ENCODE measurements at places on chromosomes 2 and 18.

DNA sequence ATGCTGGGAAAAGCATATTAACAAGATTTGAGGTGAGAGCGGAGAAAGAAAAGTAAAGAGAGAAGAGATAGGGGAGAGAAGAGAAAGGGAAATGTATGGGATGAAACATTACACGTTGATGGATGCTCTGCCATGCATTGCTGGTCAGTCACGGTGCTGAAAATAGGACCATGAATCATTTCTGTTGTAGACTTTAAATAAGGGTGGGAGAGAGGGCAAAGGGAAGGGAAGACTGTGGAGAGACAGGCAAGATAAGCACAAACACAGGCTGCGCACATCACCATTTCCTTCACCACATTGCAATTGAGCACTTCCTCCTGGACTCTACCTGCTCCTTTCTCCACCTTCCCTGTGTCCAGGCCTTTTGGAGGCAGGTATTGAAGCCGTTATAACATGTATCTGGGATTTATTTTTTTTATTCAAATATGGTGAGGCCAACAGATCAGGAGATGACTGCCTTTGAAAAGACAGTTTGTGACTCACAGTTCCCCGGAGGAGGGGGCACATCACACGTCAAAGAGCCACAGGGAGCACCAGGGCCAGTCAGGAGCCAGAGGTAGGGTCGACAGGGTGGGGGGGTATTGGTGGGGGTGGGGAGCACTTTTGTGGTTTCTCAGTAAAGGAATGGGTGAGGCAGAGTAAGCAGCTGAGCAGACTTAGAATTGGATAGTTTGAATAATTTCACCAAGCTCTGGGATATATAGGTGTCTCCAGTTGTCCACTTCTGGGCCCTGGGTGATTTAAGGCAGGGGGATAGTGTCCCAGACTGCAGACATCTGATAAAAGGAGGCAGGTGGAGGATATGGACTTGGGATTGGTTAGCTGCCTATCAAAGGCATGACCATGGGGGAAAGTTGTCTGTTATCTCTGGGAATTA, 372.8 kb upstream of the ST6GAL2 start:
- DNase-seq, result no peak

- DNase-seq, result no peak
Observed at GRCh38 chr2:114857196-114857595, 414.8 kb downstream of the DPP10 start.

GRCh38 chr2:159199761-159200465, 86.6 kb downstream of the WDSUB1 start:
- DNase-seq, result no peak

- no peak for DNase-seq
Observed at GRCh38 chr2:173989884-173990215, 24.7 kb upstream of the SP3 start.

- DNase-seq, result no peak
Observed at GRCh38 chr2:204218040-204218439, 281.5 kb downstream of the ICOS start.

- DNase-seq, result no peak
Observed at GRCh38 chr2:54444503-54444902, 11.6 kb upstream of the SPTBN1 start.

Data from H9 (cell line).